Heart left ventricle (tissue), 16 donors: ENCODE measurements at places on chromosomes 4 and X.

DNA sequence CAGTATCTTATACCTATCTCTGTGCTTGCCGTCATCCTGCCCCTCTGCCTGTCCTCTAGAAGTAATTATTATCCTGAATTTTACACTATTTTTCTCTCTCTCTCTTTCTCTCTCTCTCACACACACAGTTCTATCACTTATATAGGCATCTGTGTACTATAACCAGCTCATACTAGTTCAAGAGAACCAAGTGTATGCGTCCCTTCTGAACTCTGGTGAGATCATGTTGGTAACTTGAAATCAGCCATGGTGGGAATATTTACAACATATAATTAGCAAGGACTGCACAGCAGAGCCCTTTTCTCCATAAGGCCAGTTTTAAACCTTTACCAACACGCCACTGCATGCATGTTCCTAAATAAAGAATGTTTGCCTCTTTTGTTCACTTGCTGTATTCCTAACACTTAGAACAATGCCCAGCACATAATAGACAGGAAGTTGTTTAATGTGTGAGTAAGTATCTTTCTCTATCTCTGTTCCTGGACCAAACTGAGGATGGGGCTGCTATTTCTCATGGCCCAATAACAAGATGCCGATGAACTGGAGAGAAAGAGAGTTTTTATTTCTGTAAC lies 51.1 kb upstream of the IL21 start:
- DNase-seq, result no peak

DNA sequence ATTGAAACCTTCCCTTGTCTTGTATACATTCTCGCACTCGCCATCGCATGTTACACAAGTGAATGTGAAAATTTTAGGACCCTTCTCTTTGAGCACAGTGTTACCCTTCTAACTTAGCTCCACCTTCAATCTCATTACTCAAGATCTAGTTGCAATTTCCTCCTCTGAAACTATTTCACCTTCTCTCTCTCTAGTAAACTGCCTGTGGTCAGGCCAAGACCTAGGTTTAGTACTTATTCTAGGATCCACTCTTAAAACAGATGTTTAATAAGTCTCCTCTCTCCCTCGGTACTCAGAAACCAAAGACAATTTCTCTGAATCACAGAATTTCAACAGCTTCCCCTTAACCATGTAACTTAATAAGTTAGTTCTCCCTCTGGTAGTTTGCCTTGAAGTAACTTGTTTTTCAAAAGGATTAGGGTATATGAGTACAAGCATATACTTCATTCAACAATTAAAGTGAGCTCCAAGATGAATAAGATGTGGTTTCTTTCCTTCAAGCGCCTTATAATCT lies 156.0 kb downstream of the SH3KBP1 start:
- DNase-seq, result no peak

GRCh38 chr4:74367656-74368290 lies 2.8 kb downstream of the EREG start:
- no peak for DNase-seq

- no peak for DNase-seq
Measured at GRCh38 chr4:159106636-159107035, 3.8 kb downstream of the RAPGEF2 start.

DNA sequence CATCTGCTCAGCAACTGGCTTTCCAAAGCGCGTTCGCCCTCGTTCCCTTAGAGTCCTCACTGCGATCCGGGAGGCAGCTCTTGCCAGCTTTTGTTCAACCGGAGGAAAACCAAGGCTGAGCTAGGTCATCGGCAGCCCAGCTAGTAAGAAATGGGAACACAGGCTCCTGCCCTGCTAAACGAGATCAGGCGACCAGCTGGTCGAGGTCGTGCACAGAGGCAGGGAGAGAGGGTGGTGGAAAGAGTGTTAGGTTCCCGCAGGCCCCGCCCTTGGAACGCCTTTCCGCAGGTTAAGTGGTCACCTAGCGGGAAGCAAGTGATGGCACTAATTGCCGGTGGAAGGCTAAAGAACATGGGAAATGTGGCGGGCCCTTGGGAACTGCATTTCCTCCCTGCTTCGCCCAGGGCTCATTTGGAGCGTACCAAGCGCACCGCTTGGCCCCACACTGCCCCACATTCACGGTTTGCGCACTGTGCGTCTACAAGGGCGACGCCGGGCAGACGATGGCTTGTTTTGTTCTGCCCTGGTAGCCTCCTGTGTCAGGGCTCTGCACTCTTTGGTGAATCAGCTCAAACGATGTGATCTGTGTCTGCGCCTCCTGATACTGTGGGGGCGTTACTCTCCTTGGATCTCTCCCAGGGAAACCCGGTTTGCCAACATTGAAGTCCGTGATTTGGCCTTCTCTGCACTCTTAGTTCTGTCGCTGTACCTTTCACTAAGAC lies 7.2 kb upstream of the PRDM8 start:
- DNase-seq, result no peak

- DNase-seq, result no peak
Measured at GRCh38 chr4:185286571-185286970, 77.2 kb downstream of the SNX25 start.

- no peak for DNase-seq
Measured at GRCh38 chr4:114249561-114249960, 270.1 kb upstream of the ARSJ start.

- DNase-seq, result no peak
Measured at GRCh38 chr4:157300701-157301100, 80.2 kb downstream of the GRIA2 start.

DNA sequence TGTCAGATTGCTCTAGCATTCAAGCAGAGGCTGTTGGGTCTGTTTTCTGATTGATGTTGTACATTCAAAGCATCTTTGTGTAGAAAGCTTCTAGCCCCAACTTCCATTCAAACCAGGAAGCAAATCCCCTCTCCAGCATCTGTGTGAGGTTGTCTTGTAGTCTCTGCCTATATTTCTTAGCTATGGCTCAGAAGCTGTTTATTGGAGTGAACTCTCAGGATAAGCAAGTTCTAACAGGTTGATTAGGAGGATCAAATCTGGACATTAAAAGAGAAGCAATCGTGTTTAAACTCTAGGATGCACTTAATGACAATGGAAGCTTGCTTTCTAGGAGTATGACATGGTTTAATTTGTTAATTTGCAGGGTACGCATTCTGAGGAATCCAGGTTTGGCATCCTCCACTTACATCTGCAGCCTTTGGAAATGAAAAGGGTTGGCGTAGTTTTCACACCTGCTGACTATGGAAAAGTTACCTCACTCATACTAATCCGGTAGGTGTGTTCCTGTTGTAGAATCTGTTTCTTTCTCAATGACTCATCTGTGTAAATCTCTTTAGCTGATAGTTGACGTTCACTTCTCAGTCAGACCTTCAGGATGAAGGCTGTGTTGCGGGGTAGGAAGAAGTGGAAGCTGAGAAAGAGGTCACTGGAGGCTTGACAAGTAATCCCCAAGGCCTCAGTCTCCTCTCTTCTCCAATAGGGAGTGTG lies 88.0 kb upstream of the TLR2 start:
- DNase-seq, result no peak

DNA sequence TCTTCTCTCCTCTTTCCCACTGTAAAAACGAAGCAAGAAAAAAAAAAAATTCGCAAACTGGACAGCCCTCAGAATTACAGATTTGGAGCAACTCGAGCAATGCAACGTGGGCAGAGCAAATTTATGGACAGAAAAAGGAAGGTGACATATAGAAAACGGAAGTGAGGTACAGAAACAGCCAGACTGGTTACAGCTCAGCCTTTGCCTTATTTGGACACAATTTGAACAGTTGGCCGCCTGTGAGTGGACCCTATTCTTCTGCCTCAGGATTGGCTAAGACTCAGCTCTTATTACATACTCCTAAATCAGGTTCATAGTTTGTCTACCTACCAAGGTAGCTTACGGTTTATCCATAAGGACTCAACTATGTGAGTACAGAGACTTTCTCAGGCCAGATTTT lies 98.8 kb downstream of the SOWAHB start:
- DNase-seq, result no peak

DNA sequence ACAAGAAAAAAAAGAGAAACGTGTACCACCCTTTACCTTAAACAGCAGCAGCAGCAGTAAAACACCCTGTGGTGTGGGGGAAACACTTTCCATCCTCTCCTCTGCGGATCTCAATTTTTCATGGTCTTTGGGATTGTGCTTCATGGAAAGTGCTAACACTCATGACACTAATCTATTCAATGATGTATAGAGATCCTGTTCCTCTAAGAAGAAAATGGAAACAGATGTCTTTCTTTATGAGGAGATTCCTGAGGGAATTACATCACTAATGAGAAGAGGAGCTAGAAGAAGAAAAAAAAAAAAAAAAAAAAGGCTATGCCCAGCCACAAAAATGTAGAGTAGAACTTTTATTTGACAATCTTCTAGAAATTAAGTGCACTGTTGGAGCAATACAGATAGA lies 62.9 kb upstream of the NDST3 start:
- DNase-seq, result no peak

DNA sequence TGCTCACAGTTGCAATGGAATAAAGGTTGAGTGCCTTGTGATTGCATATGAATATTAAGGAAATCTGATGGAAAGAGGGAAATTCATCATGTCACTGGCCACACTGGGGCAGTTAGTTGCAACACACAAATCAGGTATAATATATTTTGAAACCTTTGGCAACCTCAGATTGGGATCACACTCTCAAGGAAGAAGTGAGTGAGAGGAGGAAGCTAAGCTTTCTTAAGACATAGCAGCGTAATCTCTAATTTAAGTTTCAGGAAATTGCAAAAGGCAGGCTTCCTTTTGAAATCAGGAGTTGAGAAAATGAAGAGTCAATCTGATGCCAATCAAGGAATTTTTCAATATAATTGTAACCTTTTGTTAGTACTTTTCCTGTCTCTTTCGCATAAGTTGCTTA lies 12.3 kb upstream of the CLTRN start:
- DNase-seq, result no peak

DNA sequence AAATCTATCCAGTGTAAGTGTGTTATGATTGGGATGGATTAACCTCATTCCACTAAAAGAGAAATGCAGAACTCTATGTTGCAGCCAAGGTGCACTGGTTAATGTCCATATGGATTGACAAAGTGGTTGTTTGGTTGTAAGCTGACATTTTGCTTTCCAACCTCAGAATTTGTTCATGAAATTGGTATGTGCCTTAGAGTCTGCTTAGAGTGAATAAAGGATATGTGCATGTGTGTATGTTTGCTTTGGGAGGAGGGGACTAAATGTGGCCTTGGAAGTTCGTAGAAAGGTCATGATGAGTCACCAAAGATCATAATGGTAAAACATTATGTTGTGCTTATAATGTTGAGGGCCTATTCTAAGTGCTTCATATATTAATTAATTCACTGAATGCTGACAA lies 44.1 kb upstream of the MBNL3 start:
- DNase-seq, result no peak

DNA sequence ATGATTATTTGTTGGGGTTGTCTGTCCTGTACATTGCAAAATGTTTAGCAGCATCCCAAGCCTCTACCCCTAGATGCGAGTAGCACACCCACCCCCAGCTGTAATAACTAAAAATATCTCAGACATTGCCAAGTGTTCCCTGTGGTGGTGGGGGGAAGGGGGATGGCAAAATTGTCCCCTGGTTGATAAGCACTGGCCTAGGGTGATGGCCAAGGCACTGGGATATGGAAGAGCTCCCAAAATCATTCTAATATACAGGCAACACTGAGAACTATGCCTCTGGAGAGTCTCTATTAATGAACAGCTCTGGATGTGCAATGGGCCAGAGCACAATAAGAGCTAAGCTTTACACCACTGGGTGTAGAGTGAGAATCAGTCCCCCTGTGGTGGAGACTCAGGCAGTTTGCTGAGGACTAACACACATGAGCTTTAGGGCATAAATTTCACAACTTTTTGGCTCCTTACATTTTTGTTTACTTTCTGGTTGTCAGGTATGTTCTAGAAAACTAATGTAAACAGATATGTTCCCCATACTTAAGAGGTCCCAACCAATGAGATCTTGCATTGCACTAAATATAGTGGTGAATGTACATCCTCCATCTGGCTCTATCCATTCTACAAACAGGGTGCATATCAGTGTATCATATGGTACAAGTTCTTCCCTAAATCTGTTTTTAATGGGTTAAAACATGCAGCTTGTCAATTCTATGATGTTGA lies 34.5 kb downstream of the EDNRA start:
- DNase-seq, result no peak

GRCh38 chrX:68929332-68930150 lies 100.7 kb downstream of the EFNB1 start:
- DNase-seq, result peak; percentile 77

DNA sequence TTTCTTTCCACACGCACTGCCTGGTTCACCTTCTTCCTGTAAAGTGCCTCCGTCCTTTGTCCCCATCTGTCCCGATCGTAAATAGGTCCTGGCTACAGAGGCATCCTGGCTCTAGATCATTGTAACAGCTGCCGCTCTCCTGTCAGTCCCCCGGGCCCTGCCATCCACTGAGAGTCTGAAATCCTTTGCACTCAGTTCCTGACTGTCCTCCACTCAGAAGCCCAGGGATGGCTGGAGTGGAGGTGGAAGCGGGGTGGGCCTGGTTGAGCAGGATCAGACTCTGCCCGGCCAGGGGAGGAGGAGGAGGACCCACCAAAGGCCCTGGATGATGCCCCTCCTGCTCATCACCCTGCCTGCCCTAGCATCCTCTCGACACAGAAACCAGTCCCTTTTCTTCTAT lies 29.8 kb downstream of the PIGG start:
- DNase-seq, result no peak

DNA sequence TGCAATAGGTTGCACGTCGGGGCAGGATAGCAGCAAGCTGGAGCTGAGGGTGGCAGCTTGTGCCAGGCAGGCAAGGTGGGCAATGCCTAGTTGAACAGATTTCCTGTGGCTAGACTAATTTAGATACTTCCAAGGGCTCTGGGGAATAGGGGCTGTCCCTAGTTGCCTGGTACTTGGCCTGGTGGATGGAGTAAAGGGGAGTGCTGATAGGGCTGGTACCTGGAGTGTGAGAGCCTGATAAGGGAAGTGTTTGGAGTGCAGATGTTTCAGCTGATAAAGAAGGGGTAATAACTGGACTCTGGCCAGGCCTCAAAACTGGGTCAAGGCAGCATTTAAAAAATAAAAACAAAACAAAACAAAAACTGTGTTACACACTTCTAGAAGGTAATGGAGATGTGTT lies 665.5 kb downstream of the CCSER1 start:
- DNase-seq, result no peak

DNA sequence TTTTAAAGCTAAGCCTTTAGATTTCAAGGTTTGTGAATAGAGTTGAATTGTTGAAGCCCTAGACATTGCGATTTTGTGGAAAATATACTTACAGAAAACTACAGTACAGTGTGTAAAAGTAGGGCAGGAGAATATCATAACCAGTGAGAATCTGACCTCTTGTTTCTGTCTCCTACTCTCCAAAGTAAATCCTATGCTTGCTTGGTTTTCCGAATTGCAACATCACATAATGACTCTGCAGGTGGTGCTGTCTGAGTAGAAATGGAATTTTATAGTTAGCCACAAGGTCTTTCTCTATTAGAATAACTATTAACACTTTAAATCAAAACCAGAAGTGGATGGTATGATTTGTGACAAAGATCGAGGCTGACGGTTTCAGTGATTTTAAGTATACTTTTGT lies 505.6 kb downstream of the RAPGEF2 start:
- DNase-seq, result no peak

DNA sequence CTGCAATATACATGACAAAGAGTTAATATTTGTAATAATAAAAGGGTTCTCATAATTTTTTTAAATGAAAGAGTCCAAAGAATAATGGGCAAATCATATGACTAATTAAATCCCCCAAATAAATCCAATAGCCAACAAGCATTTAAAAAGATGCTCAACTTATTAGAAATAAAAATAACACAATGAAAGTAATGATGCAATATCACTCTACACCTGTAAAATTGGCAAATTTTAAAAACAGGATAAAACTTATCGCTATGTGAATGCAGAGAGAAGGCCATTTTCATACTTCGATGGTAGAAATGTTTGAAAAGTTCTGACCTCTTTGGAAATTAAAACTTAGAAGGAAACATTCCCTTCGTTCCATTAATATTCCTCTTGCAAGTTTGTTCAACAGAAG lies 1.9 kb downstream of the F8 start:
- DNase-seq, result no peak
